HFFc6 (cell line): ENCODE measurements at places on chromosomes 7 and 10. TPM values are rescaled to one million over a fixed set of nuclear protein-coding genes. Genes with fewer than 3 reads are reported as not detected.

Gene MCM10
- total RNA-seq, result 8.0 to 16.3 TPM (median 16.1 TPM) in 3 replicates

Gene PYROXD2
- 9.0 to 9.4 TPM (median 9.4 TPM) in 3 replicates for total RNA-seq

GRCh38 chr7:131139462-131139861 is 188.2 kb upstream of the MKLN1 start:
- H3K4me3 ChIP-seq, result no peak overlapping the region
- peaks cover 5% of the 10 kb centered on the region for H3K27me3 ChIP-seq
- peaks cover 10% of the 10 kb centered on the region for H3K36me3 ChIP-seq
- no peak for DNase-seq
- H3K27ac ChIP-seq, result no peak overlapping the region
- H3K4me1 ChIP-seq, result no peaks in the 10 kb centered on the region

Gene GIMAP8
- total RNA-seq, result not detected in 3 replicates

Gene CDK13
- total RNA-seq, result 28.8 and 30.8 TPM in 2 replicates
